ENCODE measurements at places on chromosomes 5 and 9. TPM values are rescaled to one million over a fixed set of nuclear protein-coding genes. Genes with fewer than 3 reads are reported as not detected.

The SLC44A1 gene
- total RNA-seq = 5.3 TPM

The ARHGEF39 gene
- total RNA-seq = 15.4 TPM

The OR13F1 gene
- not detected for total RNA-seq

The TMEM232 gene
- total RNA-seq = 0.75 TPM

The WDR38 gene
- total RNA-seq = not detected

The NUTM2F gene
- not detected for total RNA-seq
